Muscle of back (tissue), 13 donors: ENCODE measurements at places on chromosomes 4 and X.

DNA sequence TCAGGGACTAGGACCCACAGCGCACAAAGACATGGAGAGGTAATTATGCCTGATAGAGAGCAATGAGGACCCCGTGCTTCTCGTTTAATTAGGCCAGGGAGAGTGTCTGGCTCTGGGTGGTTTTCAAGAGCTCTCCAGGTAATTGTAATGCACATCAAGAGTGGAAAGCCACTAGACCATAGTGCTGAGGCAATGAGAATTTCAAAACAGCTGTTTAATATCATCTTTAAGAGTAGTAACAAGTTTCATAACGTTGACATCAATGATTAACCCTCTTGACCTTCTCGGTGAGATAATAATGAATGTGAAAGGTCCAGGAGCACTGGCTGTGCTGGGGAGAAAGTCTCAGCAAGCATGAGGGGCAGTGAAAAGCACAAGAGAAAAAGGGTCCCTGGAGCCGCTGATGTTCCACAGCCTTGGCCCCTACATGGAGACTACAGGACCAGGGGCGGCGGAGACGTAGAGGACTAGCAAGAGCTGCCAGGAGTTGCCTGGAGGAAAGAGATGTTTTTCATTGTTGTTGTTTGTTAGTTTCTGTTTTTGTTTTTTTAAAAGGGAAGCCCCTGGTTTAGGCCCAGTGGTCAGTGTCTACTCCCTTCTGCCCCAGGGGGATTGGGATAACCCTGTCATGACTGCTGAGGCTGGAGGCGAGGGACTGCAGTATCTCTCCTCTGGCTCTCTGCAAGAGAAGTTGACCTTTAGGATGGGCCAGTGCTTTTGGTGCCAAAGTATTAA lies 14.8 kb upstream of the CXCR3 start:
- no peak for DNase-seq

GRCh38 chrX:44459501-44459900 lies 83.2 kb downstream of the FUNDC1 start:
- no peak for DNase-seq

DNA sequence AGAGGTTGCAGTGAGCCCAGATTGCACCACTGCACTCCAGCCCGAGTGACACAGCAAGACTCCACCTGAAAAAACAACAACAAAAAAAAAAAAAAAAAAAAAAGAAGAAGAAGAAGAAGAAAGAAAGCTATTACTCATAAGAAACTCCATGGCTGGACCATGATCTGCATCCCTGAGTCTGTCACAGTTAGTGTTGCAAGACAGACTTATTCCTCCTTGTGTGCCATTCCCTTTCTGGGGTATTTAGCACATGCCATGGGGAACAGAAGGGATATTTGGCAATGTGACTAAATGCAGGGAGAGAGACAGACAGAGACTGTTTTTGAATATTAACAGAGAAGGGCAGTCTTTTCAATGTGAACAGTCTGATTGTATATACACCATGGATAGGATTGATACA lies 16.7 kb upstream of the PDS5A start:
- no peak for DNase-seq

GRCh38 chr4:2667428-2667827 lies 88.7 kb downstream of the TNIP2 start:
- DNase-seq, result no peak

- no peak for DNase-seq
These were observed 1127.8 kb upstream of the PRKX start for GRCh38 chrX:4841216-4841745.

- no peak for DNase-seq
These were observed 5.3 kb upstream of the PLXNA3 start for GRCh38 chrX:154452823-154453222.

GRCh38 chr4:163195247-163195765 lies 28.6 kb upstream of the NAF1 start:
- DNase-seq, result no peak

DNA sequence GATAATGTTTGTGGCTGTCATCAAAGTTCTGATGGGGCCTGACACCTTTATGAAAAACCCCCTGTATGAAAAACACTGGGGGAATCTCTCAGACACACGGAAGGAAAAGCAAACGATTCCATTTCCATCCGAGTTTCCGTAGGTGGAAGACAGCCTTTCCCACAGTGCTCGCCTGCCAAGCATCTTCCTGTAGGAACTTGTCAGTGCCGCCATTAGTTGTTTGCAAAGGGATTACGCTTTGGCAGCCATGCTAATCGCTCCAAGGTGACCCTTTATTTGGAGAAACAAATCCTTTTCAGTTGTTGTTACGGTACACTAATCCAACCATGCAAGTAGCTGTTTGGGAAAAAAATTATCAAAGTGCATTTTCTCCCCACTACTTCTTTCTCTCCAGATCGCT lies 44.4 kb upstream of the STOX2 start:
- no peak for DNase-seq

DNA sequence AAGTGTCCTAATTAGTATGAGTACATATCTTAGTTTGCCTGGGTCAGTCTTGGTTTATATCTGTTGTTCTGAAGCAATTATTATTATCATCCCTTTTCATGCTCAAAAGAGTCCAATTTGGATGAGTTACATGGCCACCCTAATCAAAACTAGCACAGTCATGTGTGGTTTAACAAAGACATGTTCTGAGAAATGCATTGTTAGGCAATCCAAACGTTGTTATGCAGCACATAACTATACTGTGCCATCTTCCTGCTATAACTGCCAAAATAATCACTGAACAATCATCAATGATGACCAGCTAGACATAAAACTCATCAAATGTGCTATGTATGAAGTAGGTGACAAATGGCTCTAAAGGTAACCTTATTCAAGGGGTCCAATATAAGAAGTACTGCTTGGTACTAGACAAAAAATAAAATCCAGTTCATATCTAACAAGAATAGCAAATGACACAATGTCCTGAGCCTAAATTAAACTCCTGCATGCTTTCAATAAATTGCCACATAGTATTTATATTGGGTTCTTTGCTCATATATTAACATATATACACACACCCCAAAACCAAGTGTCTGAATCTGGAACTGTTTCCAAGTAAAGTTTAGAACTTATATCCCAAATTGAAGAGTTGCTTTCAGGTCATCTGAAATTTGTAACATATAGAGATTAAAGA lies 41.9 kb downstream of the CNOT6L start:
- no peak for DNase-seq

DNA sequence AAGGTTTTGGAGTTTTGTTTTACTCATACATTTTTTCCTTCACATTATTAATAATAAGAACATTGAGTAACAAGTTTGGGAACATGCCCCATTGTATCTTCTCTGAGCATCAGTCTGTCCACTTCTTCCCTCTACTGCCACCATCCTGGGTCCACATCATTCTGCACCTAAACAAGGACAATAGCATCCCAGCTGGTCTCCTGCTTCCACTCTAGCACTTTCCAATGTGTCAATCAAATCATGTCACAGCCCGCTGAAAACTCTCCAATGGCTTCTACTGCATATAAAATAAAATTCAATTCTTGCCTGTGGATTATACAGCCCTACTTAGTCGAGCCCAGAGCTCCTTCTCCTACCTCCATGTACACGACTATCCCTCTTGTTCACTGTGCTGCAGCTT lies 66.8 kb upstream of the RBPJ start:
- no peak for DNase-seq

DNA sequence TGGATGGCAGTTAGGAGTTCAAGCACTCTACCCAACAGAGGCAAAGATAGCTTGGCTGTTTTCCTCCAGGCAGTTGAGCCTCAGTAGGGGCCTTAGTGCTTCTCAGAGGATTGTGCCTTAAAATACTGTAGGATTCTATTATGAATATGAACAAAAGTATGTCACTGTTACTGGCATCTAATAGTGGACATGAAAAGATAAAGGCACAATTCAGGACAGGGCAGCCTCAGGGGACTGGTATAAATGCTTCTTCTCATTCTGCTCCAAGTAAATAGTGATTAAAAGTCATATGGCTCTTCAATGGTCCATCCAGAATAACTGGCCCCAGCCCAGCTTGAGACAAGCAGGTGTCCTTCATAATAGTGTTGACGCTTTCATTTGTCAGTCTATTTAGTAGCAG lies 17.7 kb downstream of the COL4A6 start:
- DNase-seq, result no peak

- no peak for DNase-seq
These were observed 213.4 kb upstream of the LNX1 start for GRCh38 chr4:53804719-53805118.
